Kidney epithelial cell (primary cell): ENCODE measurements at places on chromosomes 3 and 15.

- peak; percentile 19 for DNase-seq
Observed at GRCh38 chr3:190617185-190617584, 103.3 kb downstream of the IL1RAP start.

GRCh38 chr3:121545049-121545573, 677 bp downstream of the POLQ start:
- DNase-seq = no peak

- peak; percentile 73 for DNase-seq
Observed at GRCh38 chr15:49046220-49047102, at the start of gene SECISBP2L. SECISBP2L (minus strand) TSS chr15:49046446; CDS start chr15:49046299, 147 bp downstream.

DNA sequence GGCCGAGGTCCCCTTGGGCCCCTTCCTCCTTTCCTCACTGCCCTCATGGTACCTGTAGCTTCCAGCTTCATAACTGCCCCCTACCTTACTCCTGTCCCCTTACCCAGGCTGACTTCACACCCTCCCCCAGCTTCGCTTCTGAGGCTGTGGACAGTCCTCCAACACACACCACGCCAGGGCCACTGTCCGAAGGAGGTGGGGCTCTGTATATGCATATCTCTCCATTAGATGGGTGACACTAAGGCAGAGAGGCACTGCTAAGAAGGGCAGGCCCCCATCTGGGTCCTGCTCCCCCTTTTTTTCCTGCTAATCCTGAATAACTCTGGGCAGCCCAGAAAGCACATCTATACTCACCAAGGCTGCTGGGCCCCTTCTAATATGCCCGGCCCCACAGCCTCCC, 1.0 kb upstream of the COL7A1 start:
- DNase-seq = no peak

DNA sequence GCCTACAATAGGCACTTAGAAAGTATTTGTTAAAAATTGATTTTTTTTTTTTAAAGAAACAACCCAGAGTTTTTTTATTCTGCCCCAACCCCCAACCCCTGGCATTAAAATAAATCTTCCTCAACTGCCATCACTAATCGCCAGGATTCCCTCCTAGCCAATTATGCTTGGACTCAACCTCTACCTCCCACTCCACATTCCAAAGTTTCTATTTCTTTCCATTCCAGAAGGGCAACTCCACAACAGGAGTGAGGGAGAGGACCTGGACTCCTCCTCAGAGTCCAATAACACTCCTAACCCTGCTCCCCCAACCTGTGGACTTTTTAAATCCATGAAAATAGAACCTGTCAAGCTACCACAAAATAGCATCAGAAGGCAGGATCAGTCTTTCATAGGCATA, 99.4 kb downstream of the ADAMTS9 start:
- no peak for DNase-seq

GRCh38 chr15:35376707-35377106, 169.3 kb downstream of the DPH6 start:
- no peak for DNase-seq
